Activated CD8-positive, alpha-beta memory T cell treated with anti-CD3 and anti-CD28 coated beads for 4 hours (primary cell): ENCODE measurements at places on chromosomes 6 and 20.

- DNase-seq = no peak
Measured at GRCh38 chr20:2338411-2339066, 42.2 kb upstream of the TGM6 start.

- no peak for DNase-seq
Measured at GRCh38 chr6:150883521-150883920, 18.0 kb downstream of the MTHFD1L start.

GRCh38 chr6:41545247-41545702 lies 906 bp upstream of the FOXP4 start:
- no peak for DNase-seq

DNA sequence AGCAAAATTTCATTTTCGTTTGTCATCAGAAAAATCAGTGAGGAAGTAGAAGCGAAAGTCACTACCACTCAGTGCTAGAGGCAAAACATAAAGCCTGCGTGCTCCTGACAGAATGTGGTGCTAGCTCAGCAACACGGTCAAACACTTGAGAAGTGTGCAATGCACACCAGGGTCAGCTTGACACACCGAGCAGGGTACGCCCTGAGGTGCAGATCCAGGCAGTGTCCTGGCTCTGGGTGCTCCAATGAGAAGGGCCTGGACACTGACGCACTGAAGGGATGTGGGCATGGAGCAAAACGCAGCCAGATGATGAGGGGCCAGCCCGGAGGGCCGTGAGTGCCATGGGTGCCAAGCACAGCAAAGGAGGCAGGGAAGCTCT lies 5.9 kb downstream of the RNASET2 start:
- no peak for DNase-seq

DNA sequence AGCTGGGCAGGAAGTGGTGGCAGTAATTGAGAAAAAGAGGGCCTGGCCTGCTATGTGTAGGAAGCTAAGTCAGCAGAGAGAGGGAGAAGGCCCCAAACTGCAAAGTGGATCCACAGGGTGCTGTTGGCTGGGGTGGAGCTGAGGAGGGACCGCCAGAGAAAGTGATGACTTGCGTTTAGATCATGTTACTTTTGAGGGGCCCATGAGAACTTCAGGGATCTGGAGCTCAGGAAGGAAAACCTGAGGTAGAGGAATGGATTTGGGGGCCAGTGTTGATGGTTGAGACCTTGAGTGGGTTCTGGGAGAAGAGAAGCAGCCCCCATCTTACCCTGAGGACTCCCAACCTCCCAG lies 155.5 kb downstream of the MRPL14 start:
- no peak for DNase-seq

GRCh38 chr6:29834564-29835436 lies 7.2 kb downstream of the HLA-G start:
- DNase-seq = no peak

DNA sequence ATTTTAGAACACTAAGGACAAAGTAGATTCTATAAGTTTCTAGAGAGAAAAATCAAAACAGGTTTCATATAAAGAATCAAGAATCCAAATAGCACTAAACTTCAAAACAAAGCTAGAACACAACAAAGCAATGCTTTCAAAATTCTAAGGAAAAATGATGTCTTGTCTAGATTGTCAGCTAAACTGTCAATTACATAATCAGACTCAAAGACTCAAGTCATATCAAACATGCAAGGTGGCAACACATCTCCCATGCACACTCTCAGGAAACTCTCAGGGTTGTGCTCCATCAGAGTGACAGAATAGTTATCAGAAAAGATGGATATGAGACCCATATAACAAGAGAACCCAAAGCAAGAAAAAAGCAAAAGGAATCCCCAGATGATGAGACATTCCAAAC lies 23.9 kb downstream of the HACE1 start:
- DNase-seq = no peak
